ENCODE measurements at places on chromosomes 16 and 17.

DNA sequence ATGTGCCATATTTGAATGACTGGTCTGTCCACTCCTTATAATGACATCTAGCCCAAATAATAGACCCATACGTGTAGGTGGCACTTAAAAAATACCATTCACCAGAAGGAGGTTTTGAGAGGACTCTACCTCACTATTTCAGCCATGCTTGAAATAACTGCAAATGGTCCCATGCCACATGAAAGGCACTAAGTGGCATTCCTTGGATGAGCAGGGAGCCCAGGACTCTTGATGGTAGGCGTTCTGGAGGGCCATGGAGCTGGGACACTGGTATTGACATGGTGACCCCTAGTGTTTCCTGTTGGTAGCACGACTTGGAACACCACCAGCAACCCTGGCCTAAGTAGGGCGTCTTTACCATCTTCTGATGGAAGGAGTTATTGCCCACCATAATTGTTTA lies 148.7 kb upstream of the ZFHX3 start:
- DNase-seq = peak; percentile 89

GRCh38 chr17:55704401-55704800 lies 18.3 kb downstream of the TMEM100 start:
- DNase-seq = no peak

DNA sequence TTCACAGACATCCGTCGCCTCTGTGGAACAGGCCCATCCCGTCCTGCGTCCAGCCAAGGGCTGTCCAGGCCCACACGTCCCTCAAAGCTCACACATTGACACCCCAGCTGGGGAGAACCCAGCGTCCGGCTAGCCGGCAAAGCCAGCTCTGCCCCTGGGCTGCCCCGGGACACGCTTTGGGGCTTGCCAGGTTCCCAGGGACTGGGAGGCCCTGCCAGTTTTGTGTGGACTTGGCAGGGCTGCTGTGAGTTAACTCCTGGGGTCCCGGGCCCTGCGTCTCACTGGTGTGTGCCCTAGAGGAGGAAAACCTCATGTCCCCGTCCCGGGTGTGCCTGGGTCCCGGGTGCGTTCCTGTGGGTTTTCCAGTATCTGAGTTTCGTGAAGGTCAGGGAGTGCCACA lies 6.3 kb downstream of the SOX8 start:
- no peak for DNase-seq

GRCh38 chr17:47730681-47731080 lies 2.4 kb upstream of the TBX21 start:
- no peak for DNase-seq

DNA sequence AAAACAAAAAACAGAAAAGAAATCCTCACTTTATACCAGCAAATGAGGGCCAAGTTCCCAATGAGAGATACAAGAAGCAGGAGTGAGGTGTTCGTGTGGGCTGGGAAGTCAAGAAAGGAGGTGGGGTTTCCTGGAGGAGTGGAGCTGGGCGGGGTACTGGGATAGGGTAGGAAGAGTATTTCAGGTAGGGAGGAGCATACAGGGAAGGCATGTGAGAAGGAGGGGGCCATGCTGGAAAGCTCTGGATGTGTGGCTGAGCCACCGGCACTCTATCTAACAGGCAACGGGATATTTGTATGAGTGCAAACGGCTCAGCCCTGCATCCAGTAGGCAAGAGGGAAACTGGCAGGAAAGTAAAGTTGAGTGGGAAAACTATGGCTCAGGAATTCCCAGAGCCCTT lies 4.2 kb downstream of the OR3A2 start:
- DNase-seq = no peak

GRCh38 chr17:76492123-76492988 lies 8.9 kb downstream of the RHBDF2 start:
- DNase-seq = peak; percentile 71

GRCh38 chr17:34307110-34307509 lies 12.1 kb upstream of the CCL8 start:
- DNase-seq = no peak

GRCh38 chr16:51657848-51658247 lies 506.8 kb upstream of the SALL1 start:
- DNase-seq = no peak

DNA sequence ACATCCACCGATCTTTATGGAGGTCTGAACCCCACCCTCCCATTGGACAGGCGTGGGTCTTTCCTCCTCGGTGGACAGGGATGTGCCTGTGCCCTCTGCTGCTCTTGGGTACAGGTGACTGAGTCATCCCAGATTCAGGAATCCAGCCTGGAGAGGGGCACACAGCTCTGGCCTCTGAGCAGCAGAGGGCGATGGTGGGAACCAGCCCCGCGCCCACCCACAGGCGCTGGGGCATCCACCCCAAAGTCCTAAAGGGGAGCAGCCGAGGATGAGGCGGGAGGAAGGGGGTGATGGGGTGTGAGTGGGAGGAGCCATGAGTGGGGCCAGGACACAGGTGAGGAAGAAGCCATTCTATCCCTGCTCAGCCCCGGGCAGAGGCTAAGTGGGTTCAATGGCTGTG lies 35.0 kb downstream of the ENGASE start:
- DNase-seq = peak; percentile 43

- no peak for DNase-seq
These were observed at the start of gene MT1H for GRCh38 chr16:56669005-56669839. Gene MT1H, plus strand, starts transcription at chr16:56669814. Its CDS starts 71 bp downstream, at chr16:56669885.

GRCh38 chr17:8857919-8858318 lies 9.6 kb downstream of the PIK3R6 start:
- no peak for DNase-seq

GRCh38 chr17:37607637-37608331 lies 1.4 kb downstream of the SYNRG start:
- no peak for DNase-seq

DNA sequence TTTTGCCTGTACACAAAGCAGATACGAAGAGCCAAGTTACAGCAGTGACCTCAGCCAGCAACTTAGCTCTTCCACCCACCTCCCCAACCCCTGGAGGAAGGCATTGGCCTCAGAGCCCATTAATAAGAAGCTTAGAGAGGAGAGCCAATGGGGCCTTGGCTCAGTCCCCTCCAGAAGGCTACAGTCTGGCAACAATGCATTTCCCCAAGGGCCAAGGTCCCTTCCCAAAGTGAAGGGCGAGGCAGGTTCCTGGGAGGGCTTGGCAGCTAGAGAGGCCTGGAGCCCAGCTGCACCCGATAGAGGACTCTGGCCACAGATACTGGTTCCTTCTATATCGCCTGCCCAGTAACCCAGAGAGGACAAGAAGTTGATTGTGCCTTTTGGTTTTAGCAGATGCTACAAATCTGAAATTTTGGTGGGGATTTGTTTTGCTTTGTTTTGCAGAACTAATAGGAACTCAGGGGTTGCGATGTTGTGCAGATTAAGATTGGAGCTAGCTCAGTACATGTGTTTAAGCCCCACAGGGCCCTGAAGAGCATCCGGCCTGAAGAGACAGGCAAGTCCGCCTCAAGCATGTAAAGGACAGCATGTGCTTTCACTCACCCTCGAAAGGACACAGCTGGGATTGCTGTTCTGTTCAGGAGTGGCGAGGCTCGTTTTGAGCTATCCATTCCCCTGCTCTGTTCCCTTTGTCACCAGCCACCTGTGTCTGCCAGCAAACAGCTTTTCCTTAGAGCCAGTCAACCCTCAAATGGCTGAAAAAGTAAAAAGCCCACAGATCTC lies 12.0 kb upstream of the PNPO start:
- no peak for DNase-seq

GRCh38 chr17:50371526-50371925 lies 1.5 kb downstream of the MRPL27 start:
- DNase-seq = no peak

- no peak for DNase-seq
These were observed 23.2 kb upstream of the MEAK7 start for GRCh38 chr16:84527532-84528269.

GRCh38 chr17:51257150-51258081 lies 2.4 kb downstream of the MBTD1 start:
- DNase-seq = no peak

GRCh38 chr17:80030730-80031410 lies 4.8 kb downstream of the TBC1D16 start:
- DNase-seq = no peak

All from SW480 (cell line).